ENCODE measurements at places on chromosomes 4 and X. TPM values are rescaled to one million over a fixed set of nuclear protein-coding genes. Genes with fewer than 3 reads are reported as not detected.

CSAG1 gene
- total RNA-seq = not detected

MAOB gene
- total RNA-seq = not detected

PNMA5 gene
- not detected for total RNA-seq

TACR3 gene
- not detected for total RNA-seq

Data from activated CD8-positive, alpha-beta memory T cell treated with anti-CD3 and anti-CD28 coated beads, Interleukin-2, amount 10 ng/mL, durations not matched to agents 7 days and 5 days (primary cell).